ENCODE measurements at places on chromosomes 1 and 21. TPM values are rescaled to one million over a fixed set of nuclear protein-coding genes. Genes with fewer than 3 reads are reported as not detected.

GRCh38 chr21:38092051-38092450 is 164.7 kb upstream of the KCNJ15 start:
- DNase-seq, result no peak

GRCh38 chr1:93715529-93716126 is 34.0 kb upstream of the BCAR3 start:
- DNase-seq, result no peak

GRCh38 chr1:226332947-226333346 is 24.0 kb upstream of the LIN9 start:
- DNase-seq, result no peak

DNA sequence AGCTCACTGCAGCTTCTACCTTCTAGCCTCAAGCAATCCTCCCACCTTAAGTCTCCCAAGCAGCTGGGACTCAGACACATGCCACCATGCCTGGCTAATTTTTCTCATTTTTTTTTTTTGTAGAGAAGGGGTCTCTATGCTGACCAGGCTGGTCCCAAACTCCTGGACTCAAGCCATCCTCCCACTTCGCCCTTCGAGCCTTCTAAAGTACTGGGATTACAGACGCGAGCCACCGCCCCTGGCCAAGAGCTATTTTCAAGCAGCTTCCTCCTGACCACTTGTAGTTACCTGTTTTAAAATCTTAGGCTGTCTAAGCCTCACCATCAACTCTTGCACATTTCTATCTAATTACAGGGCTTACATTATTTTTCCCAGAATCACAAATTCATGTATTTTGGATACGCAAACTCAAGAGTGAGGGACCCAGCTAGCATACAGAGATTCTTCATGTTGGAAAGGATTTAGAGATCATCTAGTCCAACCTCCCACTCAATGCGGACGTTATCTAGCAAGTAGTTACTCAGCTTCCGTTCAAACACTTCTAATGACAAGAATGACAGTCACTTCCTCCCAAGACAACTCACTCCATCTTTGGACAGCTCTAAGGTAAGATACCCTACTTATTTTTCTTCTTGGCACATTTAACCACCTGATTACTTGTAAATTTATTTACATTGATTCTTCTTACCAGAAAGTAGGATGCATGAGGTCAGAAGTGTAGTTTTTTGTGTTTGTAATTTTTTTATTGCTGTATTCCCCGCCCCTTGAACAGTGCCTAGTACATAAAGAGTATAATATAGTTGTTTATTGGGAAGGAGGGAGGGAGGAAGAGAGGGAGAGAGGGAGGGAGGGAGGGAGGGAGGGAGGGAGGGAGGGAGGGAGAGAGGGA is 65.4 kb downstream of the LUZP1 start:
- no peak for DNase-seq

- DNase-seq, result no peak
Observed at GRCh38 chr1:15172405-15173259, 19.1 kb downstream of the TMEM51 start.

The MAP10 gene
- polyA plus RNA-seq, result 1.9 TPM

GRCh38 chr1:221457685-221458446 is 284.0 kb downstream of the DUSP10 start:
- DNase-seq, result no peak

DNA sequence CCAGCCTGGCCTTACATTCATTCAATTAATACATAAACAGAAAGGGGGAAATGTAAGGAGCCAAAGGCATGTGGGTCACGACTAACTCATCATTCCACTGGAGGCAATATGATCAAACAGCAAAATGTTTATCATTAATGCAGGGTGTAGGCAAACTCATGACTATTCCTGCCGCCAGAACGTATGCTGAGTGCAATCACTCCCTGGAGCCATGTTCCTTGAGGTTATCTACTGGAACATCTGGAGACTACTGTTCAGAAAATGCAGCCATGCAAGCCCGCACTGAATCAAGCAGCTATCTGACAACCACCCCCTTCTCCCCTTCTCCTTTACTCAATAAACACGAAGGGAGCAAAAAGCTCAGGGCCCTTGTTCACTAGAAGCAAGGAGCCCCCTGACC is 267.6 kb downstream of the COL11A1 start:
- no peak for DNase-seq

DNA sequence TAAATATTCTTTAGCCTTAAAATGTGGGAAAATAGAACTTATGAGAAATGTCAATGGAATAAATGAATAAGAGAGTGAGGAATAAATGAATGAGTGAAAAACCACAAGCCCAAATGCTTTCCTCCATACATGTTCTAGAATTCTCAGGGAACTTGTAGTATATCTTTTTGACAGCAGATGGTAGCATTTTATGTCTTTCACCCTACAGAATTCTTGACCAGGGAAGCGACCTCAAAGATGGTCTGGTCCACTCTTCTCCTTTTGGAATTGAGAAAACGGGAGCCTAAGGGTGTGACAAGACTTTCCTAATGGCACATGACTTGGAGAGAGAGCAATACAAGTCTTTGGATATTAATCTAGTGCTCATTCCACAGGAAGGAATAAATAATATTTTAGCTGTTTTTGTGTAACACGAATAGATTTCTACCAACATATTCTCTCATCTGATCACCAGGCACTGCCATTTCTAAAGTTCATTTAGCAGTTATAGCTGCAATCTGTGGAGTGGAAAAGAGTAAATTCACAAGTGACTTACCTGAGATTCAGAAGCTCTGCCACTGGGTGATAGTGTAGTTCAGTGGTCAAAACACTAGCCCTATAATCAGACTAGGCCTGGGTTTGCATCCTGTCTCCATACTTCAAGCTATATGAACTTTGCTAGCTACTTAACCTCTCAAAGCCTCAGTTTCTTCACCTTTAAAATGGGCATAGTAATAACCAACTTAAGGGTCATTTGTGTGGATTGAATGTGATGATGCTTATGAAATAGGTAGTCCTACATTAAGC is 15.0 kb upstream of the F5 start:
- no peak for DNase-seq

The GOLT1A gene
- polyA plus RNA-seq, result not detected

DNA sequence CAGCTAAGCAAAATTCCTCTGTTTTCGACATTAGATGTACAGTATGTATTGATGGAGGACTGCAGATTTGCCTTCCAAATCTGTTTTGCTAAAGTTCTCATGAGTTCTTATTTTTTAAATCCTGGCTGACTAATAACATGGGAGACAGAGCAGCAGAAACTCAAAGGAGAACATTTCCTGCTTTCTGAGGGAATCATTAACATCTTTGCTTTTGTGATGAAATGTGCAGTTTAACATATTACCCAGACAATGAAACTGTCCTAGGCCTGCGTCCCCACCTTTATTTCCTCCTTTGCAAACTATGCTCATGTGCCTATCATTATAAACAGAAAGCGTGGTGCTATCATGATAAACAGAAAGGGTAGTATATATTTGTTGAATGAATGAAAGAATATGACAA is 149.9 kb downstream of the ZP4 start:
- DNase-seq, result no peak

The SPRR2G gene
- polyA plus RNA-seq, result not detected

The FAM110D gene
- 3.0 TPM for polyA plus RNA-seq

DNA sequence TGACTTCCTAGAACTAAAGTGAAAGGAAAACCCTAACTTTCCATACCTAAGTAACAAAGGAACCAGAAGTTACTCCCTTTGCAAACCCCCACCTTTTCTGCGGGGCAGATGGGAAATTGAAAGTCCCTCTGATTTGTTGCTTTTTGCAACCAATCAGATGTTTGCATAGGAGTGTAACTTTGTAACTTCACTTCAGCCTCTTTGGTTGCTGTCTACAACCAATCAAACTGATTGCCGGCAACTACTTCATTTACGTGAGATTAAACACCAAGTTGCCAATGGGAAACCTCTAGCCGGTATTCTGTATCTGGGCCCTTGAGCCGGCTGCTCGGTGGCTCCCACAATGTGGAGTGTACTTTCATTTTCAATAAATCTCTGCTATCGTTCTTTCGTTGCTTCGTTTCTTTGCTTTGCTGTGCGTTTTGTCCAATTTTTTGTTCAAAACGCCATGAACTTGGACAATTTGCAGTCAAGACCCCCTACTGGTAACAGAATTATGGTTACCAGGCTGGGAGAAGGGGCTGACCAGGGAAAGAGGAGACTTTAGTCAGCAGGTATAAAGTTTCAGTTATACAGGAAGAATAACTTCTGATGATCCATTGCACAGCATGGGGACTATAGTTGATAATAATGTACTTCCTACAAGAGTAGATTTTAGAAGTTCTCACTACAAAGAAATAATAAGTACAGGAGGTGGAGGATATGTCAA is 69.2 kb upstream of the RGS2 start:
- DNase-seq, result no peak

- DNase-seq, result no peak
Observed at GRCh38 chr1:20076710-20077461, 6.9 kb downstream of the PLA2G5 start.

DNA sequence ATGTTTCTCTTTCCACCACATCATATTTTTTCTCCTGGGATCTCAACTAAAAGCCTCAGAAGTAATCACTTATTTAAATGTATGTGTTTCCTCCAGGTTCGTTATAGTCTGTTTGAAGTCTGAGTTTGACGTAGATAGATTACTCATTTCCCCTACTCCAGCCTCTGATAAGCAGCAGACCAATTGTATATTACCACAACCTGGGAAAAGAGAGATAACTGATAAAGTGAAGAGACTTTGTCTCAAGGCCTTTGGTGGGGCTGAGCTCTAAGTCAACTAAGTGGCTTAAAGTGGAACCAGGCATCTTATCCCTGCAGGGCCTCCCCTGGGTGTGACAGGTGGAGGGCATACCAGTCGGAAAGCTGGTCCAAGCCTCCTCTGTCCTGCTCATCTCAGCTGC is 34.9 kb upstream of the CACNA1E start:
- DNase-seq, result no peak

The PADI1 gene
- polyA plus RNA-seq, result not detected

GRCh38 chr1:25800703-25801377 is 847 bp downstream of the SELENON start:
- DNase-seq, result no peak

The AMY1C gene
- 0.12 TPM for polyA plus RNA-seq

The AGMAT gene
- 0.08 TPM for polyA plus RNA-seq

- no peak for DNase-seq
Observed at GRCh38 chr1:113991467-113991997, 12.3 kb downstream of the OLFML3 start.
